ENCODE measurements at places on chromosomes 7 and 10. TPM values are rescaled to one million over a fixed set of nuclear protein-coding genes. Genes with fewer than 3 reads are reported as not detected.

GRCh38 chr7:98733036-98733435 is 116.0 kb downstream of the NPTX2 start:
- peaks cover 3% of the 10 kb centered on the region for H3K4me1 ChIP-seq
- DNase-seq, result no peak
- H3K36me3 ChIP-seq, result no peaks in the 10 kb centered on the region

GRCh38 chr7:157267956-157268355 is 68.8 kb upstream of the DNAJB6 start:
- H3K27me3 ChIP-seq, result no peaks in the 10 kb centered on the region
- no peak overlapping the region for H3K4me3 ChIP-seq
- H3K36me3 ChIP-seq, result peaks cover 57% of the 10 kb centered on the region
- peaks cover 8% of the 10 kb centered on the region for H3K4me1 ChIP-seq

- peaks cover 5% of the 10 kb centered on the region for H3K36me3 ChIP-seq
- H3K27ac ChIP-seq, result no peak overlapping the region
- no peak for DNase-seq
- H3K4me1 ChIP-seq, result peaks cover 12% of the 10 kb centered on the region
- H3K27me3 ChIP-seq, result no peaks in the 10 kb centered on the region
- no peak overlapping the region for H3K4me3 ChIP-seq
Observed at GRCh38 chr10:6175329-6176055, 27.2 kb upstream of the PFKFB3 start.

DNA sequence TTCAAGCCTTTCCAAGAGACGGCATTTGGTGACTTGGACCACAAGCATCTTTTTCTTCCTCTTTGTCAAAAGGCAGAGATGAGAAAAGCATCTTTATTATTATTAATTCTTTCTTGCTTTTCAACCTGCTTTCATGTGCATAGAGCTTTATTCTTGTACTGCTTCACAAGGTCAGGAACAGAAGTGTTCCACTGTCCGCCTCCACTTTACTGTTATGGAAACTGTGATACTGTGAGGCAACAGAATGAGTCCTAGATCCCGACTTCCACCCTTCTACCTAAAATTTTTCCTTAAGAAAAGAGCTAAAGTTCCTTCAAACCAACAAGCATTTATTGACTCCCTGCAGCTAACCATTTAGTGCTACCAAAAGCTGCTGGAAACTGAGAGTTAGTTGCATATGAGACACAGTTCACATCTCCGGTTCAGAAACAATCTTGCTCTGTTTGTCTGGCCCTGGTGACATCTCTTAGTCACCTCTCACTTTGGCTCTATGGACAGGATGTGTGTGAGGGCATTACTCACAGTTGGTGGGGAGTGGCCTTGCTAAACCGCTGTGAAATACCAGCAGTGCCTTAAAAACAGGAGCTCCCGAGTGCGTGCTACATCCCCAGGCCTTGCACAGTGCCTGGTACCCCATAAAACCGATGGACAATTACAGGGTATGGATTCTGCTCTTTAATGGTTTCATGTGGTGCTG is 77.1 kb upstream of the TRIL start:
- no peaks in the 10 kb centered on the region for H3K27me3 ChIP-seq
- no peak for DNase-seq
- H3K4me1 ChIP-seq, result no peaks in the 10 kb centered on the region
- H3K4me3 ChIP-seq, result no peak overlapping the region

DNA sequence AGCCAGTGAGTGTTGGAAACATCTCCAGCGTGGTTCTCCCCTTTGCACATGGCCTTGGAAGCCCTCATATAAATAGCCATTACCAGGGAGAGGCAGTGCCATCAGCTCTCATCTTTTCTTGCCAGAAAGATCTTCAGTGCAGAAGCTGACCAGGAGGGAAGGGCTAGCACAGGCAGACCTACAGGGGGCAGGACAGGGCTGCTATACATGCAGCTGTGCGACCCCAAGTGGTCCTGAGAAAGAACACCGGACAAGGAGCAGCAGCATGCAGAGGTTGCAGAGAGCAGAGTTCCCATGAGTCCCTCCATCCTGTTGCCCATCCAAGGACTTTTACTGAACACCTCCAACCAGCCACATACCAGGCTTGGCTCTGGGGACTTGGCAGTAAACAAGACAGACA is 17.1 kb downstream of the GRID1 start:
- DNase-seq, result no peak
- peaks cover 44% of the 10 kb centered on the region for H3K4me1 ChIP-seq
- H3K4me3 ChIP-seq, result no peak overlapping the region

VAX1 gene
- not detected for total RNA-seq

NUTM2E gene
- total RNA-seq, result 0.79 TPM
